Heart right ventricle (tissue), 16 donors: ENCODE measurements at places on chromosomes 7 and 10. TPM values are rescaled to one million over a fixed set of nuclear protein-coding genes. Genes with fewer than 3 reads are reported as not detected.

DNA sequence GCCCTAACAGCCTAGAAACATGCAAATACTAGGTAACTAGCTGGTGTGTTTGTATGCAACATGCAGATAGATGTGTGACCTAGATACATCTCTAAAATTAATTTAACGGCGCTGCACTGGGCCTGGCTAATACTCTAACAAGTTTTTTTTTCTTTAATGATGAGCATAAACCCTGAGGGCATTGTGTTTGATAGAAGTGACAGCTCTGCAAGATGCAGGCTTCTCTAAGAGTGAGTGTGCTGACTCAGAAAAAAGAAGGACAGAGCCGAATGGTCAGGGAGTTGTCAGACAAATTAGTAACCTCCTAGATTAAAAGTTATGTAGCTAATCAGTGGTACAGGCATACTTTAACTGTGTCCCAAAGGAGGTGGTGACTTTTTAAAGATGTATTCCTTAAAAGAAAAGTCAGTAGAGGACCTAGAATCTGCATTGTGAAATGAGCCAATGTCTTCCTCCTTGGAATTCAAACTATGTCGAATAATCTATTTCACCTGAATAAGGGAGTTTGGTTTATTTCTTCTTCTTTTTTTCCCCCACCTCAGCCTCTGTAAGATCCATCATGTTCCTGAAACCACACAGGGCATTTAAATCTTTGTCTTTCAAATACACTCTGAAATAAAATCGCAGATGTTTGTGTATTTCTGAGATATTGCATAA lies 315.1 kb downstream of the GFRA1 start:
- no peak for DNase-seq

The ASB13 gene
- 18.0 TPM for polyA plus RNA-seq

The HTRA1 gene
- polyA plus RNA-seq, result 35.4 TPM

The HOXA9 gene
- not detected for polyA plus RNA-seq

DNA sequence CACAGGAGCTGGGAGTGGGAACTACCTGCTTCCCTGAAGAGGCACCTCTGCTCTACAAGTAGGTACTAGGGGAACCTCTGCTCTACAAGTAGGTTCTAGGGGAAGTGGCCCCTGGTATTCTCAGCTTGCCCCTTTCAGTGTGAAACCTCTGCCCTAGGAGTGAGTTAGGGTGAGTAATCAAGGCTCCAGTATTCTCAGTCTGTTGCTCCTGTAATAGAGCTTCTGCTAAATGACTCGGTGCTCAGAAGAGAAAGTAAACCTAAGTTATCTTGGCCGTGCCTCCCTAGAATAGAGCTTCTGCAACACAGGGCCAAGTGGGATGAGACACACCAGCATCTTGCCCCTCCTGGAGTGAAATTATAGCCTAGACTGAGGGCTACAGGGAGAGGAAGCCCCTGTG lies 13.4 kb upstream of the RASSF4 start:
- no peak for DNase-seq

The ACTR1A gene
- 102 TPM for polyA plus RNA-seq

GRCh38 chr7:5139998-5140397 lies 50.0 kb upstream of the WIPI2 start:
- DNase-seq, result no peak

- DNase-seq, result no peak
Observed at GRCh38 chr7:116524221-116524608, 621 bp upstream of the CAV1 start.

DNA sequence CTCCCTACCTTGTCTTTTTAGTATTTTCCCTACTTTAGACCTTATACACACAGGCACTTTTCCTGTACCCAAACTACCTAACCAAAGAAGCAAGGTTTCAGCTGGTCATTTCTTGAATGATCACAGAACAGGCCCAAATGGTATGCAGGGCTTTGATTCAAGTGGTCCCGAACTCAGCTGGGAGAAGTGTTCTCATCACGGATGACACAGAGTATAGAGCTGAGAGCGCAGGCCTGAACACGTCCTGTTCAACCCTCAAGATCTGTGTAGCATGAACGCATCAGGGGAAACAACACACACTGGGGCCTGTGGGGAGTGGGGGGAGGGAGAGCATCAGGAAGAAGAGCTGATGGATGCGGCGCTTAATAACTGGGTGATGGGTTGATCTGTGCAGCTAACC lies 318.2 kb downstream of the SFMBT2 start:
- no peak for DNase-seq

DNA sequence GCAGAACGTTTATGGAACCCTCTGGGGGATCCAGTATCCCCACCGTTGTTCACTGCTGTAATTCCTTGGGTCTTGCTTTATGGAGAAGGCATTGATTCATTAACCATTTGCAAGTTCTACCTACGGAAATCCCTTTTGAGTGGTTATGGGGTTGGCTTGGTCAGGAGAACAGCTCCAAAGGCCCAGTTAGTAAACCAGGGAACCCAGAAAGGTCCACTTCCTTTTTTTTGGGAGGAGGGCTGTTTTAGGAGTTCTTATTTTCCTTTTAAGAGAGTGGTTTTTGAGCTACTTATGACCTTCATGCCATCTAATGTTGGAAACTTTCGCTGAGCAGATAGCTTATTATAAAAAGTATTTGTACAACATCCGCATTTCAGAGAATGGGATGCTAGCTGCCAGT lies 1.3 kb downstream of the POR start:
- no peak for DNase-seq

The FAM25G gene
- polyA plus RNA-seq, result not detected

DNA sequence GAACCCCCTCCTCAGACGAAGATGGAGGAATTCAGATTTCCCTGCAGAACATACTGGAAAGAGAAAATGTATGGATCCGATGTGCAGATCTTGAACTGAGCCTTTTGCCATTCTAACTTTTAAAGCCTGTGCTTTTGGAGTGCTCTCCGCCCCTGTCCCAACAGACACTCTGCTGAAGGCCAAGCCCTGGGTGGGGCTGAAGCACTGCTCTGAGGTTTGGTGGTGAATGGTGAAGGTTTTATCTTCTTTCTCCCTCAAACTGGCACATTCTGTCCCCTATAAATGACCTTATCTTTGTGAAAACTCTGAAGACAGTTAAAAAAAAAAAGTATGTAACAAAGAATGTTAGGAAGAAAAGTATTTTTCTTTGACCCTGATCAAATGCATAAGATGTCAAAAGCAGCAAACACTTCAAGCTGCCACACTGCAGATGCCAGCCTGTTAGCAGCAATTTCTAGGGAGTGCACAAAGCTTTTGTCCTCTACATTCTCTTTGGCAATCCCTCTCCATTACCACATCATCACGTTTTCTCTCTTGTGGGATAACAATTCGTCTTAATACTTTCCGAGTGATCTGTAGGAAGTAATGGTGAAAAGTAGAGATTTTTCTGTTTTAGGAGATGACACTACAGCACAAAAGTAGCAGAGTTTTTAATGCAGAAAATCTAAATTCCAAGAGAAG lies 137.3 kb upstream of the CCDC6 start:
- DNase-seq, result no peak

The ACSM6 gene
- not detected for polyA plus RNA-seq

The UBTD1 gene
- polyA plus RNA-seq, result 56.0 TPM

The SOSTDC1 gene
- polyA plus RNA-seq, result 0.37 TPM

DNA sequence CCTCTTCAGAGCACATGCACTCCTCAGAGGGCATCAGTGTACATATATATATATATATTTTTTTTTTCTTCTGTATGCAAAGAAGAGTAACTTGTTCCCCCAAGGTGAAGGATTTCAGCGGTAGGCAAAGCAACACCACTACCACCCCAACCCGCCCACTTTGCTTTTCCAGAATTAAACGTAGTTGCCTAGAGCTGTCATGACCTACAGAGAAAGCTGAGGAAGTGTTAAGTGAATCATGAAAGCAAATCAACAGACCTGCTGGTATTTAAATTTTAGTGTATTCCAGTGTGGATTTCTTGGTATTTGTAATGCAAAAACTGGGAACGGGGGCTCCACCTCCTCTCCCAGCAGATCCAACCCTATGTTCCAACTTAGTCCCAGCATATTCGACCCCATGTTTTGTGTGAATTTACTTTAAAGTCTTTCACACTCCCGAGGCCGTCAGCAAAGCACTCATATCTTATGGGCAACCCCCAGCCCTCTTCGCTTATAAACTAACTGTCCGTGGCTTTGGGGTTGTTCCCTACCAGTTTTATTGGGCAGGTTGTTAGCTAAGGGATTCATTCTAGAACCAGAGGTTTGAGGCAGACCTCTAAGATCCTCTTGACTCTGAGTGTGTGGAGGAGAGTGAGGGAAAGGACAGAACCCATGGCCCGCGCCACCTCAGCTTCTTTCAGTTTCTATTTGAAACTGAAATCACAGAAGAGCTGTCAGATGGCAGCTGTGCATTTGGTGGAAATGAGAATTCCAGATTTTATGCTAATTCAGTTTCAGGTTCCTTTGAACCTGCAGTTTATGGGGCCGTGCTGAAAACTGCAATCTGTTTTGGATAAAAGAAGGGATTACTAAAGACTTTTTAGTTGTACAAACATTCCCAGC lies 450.2 kb upstream of the GALNT17 start:
- no peak for DNase-seq

DNA sequence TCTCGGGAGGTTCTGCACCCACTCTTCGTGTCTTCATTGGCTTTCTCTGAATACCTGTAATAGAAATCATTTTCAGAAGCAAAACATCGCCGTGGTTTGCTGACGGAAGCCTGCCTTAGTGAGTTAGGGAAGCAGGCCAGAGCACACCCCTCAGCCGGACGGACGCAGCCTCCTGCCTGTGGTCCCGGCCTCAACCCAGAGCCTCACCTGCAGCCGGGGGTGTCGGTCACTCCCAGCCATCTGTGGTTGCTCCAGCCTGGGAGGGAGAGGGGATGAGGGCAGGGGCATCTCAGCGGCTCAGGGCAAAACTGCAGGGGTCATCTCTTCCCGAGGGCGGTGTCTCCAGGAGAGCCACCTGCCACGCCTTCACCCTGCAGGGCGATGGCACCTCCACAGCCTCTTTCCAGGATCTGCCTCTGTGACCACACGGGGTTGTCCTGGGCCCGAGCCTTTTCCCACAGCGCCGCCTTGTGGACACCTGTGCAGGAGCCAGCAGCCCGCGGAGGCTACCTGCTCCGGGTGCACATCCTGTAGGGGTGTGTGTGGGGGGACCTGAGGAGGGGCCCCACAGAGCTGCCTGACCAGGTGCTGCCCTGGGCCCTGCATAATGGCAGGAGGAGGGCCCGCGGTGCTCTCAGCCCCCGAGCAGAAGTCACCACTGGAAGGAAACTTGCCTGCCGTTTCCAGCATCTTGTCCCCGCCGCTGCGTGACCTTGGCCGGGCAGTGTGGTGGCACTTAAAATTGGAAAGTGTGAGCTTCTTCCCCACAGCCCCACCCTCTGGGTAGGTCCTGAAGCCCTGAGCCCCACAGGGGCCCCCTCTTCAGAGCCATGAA lies 21.6 kb upstream of the AP5Z1 start:
- DNase-seq, result peak; percentile 84

The PNLIPRP2 gene
- polyA plus RNA-seq, result 0.20 TPM

GRCh38 chr7:107725138-107725740 lies 18.7 kb upstream of the CBLL1 start:
- DNase-seq, result no peak

GRCh38 chr7:133409966-133410365 lies 157.1 kb downstream of the EXOC4 start:
- no peak for DNase-seq

DNA sequence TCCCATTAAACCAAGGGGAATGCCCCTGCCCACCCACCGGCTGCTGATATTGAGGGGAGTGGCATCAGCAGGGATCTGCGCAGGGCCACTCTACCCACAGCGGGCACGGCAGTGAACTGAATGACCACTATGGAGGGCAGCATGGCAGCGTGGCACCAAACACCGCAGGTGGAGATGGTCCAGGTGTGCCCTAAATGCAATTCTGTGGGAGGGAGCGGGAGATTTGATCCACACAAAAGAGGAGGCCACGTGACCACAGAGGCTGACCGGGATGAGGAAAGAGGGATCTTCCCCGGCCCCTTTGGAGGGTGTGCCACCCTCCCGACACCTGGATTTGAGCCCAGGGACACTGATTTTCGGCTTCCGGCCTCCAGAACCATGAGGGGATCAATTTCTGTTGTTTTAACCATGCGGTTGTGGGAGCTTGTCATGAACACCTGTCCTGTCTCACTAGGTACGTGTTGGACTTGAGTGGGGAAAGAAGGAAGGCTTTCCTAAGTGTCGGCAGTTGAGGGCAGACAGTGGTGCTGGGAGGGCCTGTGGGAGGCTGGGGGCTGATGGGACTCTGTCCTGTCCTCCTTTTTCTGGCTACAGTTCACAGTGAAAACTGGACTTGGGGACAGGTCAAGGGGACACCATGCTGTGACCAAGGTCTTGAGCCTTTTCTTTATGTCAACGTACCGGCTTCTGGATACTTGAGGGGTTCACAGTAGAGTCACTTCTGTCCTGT lies 66.1 kb downstream of the CFAP46 start:
- DNase-seq, result peak; percentile 2

DNA sequence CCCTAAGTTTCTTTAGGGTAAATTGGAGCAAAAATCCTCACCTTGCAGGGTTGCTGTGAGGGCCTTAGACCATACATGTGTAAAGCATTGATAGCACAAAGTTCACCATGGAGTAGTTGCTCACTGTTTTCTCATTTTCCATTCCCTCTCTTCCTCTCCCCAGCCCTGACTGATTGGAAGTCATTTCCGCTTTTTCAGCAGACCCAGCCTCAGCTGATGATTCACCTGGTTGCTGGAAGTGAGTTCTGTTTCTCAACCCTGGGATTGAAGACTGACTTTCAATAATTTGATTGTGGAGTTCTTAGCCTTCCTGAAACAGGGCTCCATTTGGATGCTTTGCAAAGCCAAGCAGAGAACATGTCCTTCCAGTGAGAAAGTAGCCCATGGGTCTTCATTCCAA lies 107.0 kb downstream of the PLXNA4 start:
- DNase-seq, result no peak

- no peak for DNase-seq
Observed at GRCh38 chr7:87833130-87833529, 43.0 kb downstream of the SLC25A40 start.

DNA sequence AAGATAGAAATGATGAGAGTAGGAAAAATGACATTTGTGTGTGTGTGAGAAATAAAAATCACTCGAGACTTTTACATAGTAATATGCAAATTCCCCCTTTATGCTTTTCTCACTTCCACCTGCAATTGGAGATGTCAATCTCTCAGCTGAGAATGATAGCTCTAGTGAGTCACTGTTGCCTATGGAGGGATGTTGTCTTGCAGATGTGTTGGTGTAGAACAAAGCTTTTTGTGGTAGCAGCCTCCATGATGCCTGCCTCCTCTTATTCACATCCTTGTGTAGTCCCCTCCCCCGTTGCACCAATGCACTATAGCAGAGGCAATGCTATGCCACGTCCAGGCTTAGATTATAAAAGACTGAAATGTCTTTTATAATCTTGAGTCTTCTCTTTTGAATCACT lies 33.8 kb downstream of the SPAG6 start:
- no peak for DNase-seq

The AVL9 gene
- polyA plus RNA-seq, result 6.3 TPM
